ENCODE measurements at places on chromosomes 11 and 22.

DNA sequence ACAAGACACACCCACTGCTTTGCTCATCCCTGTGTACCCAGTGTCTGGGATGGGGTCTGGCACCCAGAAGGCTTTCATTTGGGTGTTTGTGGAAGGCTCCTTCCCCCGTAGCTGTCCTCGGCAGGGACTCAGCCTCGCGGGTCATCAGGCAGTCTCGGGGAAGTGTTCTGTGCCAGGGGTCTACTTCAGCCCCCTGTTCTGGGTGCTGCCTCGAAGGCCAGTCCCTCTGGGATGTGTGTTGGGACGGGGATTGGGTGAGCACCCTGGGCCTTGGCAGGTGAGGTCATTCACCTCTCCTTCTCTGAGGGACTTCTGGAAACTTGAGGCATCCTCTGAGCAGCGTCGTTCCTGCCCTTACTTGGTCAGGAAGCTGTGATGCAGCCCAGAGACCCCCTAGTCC lies 65.5 kb downstream of the RPUSD4 start:
- no peak for DNase-seq

DNA sequence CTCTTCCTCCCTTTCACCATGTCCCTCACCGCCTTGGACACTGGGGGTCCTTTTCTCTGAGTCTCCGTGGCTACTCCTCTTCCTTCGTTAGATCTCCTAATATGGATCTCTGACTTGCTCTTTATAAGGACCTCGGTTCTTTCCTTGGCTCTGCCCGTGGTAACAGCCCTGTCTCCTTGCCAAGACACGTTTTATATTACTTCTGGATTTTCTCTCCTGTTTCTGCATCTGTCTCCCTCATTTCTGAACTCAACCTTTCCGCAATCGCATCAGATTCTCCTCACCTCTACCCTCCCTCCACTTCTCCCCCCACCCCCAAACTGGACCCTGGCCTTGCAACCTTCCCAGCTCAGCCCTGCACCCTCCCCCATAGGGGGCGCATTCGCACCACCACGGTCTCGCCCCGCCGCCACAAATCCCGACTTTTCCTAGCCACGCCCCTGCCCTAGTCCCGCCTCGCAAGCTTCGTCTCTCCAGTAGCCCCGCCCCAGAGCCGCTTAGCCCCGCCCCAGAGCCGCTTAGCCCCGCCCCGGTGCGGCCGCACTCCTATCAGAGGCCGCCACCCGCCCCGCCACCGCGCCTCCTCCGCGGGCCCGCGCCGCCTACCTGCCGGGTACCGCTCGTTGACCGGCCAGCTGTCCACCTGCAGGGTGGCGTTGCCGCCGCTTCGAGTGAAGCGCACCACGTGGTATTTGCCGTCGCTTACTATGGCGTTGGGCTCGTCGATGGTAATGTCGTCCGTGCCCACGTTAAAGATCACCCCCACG lies 39.0 kb downstream of the SLC22A12 start:
- DNase-seq: no peak

- DNase-seq: no peak
These were observed 122.6 kb upstream of the SERPIND1 start for GRCh38 chr22:20651286-20651685.

- DNase-seq: no peak
These were observed 16.5 kb upstream of the APOBEC3A start for GRCh38 chr22:38940811-38941384.

GRCh38 chr11:134357545-134357839 lies 25.7 kb downstream of the GLB1L2 start:
- DNase-seq: no peak

GRCh38 chr22:45157907-45158306 lies 5.8 kb upstream of the NUP50 start:
- no peak for DNase-seq

DNA sequence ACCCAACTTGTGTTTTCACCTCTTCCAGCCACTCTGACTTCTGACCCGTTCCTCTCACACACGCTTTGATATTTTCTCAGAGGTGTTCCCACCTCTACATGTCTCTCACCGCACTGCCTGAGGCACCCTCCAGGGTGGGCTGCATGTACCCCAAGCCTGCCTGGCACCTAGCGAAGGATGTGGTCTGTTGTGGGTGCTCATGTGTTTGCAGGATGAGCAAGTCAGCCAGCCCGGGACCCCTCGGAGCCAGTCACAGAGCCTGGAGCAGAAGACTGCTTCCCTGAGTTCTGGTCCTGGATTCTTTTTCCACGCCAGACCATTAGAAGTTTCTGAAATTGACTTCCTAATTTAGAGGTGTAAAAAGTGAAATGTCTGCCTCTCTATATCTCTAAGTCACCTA lies 3.8 kb downstream of the GTSE1 start:
- DNase-seq: no peak

GRCh38 chr11:7639643-7640025 lies 33.7 kb downstream of the CYB5R2 start:
- DNase-seq: no peak

GRCh38 chr22:35977136-35977535 lies 51.5 kb downstream of the RBFOX2 start:
- no peak for DNase-seq

- DNase-seq: peak; percentile 61
These were observed 663 bp upstream of the BUD13 start for GRCh38 chr11:116773203-116774097.

GRCh38 chr22:28381429-28382167 lies 298.0 kb downstream of the TTC28 start:
- no peak for DNase-seq

DNA sequence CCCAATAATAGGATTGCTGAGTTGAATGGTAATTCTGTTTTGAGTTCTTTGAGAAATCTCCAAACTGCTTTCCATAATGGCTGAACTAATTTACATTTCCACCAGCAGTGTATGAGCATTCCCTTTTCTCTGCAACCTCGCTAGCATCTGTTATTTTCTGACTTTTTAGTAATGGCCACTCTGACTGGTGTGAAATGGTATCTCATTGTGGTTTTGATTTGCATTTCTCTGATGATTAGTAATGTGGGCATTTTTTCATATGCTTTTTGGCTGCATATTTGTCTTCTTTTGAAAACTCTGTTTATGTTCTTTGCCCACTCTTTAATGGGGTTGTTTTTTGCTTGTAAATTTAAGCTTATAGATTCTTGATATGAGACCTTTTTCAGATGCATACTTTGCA lies 97.4 kb downstream of the FDX1 start:
- DNase-seq: no peak

- DNase-seq: no peak
These were observed 234.1 kb downstream of the KIRREL3 start for GRCh38 chr11:126766440-126766839.

DNA sequence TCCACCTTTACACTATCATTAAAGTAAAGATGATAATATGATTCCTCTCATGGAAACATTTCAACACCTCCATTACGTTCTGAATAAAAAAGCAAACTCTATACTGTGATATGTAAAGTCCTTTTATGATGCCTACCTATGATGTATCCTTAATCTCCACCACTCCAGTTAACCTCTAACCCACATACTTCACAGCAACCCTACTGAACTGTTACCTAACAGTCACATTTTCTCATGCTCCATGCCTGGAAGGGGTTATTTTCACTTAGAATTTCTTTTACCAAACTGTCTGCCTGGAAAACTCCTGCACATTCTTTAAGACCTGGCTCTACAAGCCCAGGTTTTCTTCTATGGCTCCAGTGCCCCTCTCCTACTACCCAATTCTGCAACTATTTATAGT lies 129.1 kb downstream of the FCHSD2 start:
- no peak for DNase-seq

DNA sequence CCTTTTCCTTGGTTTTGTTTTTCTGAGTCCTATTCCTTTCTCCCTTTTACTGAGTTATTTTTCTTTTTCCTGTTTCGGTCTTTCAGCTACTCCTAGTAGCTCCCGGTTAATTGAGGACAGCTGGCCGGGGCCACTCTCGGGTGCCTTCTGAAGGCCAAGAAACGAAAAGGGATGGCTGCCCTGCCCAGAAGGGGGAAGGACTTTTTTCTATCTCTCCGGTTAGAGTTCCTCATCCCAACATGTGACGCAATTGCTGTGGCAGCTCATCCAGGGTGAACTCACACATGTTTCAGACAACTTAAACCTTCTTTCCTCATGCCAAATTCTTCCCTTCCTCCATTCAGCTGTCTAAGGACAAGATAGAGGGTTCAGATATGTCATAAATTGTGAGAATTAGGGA lies 83.6 kb downstream of the PIWIL4 start:
- DNase-seq: peak; percentile 27

DNA sequence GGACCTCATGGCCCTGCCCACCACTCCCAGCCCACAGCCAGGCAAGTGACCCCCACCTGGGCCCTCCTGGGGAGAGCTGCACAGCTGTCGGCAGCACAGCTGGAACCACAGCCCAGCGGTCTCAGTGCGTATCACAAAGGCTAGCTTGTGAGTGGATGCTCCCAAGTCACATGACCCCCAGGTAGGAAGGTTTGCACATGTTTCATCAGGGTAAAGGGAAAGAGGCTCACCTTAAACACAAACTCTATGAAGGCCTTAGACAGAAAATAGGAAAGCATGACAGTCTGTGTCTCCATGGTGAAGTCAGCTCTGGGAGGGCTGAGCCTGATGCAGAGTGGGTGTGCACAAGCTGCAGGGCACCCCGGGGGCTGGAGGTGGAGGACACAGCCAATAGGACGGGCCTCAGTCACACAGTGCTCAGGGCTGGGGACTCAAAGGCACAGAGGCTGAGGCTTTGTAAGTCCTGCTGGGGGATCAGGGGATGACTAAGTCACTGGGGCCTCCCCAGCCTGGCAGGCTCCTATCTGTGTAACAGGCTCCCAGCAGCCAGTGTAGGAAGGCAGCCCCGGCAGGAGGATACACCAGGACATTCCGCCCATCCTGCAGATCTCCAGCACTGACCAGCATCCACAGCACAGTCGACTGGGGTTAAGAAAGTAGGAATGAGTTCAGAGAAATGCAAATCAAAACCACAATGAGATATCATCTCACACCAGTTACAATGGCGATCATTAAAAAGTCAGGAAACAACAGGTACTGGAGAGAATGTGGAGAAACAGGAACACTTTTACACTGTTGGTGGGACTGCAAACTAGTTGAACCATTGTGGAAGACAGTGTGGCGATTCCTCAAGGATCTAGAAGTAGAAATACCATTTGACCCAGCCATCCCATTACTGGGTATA lies 22.0 kb downstream of the CELSR1 start:
- no peak for DNase-seq

DNA sequence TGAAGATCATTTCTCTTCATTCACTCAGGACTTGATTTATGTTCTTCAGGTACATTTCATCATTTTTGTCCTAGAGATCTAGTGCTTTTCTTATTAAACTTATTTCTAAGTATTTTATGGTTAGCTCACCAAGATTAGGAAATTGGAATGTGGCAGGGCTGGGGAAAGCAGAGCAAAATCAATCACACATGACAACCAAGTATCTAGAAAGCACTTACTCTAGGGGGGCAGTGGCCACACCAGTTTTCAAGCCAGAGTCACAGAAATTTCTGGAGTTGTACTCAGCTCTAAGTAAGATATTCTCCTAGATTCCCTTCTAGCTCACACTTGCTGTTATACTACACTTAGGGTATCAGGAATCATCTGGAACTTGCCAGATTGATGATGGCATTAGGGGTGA lies 33.3 kb upstream of the MYEOV start:
- DNase-seq: no peak

DNA sequence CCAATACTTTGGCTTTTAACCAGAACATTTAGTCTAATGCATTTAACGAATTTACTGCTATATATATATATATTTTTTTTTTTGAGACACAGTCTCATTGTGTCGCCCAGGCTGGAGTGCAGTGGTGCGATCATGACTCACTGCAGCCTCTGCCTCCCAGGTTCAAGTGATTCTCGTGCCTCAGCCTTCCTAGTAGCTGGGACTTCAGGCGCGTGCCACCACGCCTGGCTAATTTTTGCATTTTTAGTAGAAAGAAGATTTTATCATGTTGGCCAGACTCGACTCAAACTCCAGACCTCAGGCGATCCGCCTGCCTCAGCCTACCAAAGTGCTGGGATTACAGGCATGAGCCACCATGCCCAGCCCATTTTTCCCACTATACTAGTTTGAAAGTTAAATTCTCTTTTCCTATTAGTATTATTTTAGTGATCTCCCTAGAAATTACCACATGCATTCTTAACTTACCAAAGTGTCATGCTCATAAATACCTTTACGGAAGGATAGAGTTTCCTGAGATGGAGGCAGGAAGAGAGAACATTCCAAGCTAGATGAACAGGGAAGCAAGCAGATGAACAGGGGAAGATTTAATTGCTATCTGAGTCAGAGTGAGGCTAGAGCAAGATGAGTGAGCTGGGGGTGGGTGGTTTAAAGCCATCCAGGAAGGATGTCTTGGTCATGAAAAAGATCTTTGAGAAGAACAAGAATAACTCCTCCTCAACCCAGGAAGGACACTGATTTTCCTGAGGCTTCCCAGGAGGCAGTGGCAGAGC lies 4.4 kb upstream of the PGAP2 start:
- no peak for DNase-seq

- DNase-seq: no peak
These were observed 118.4 kb downstream of the RBFOX2 start for GRCh38 chr22:35910003-35910769.

- no peak for DNase-seq
These were observed 292.8 kb upstream of the SYN3 start for GRCh38 chr22:33350961-33351360.

- no peak for DNase-seq
These were observed 263.0 kb downstream of the OPCML start for GRCh38 chr11:133269267-133269666.

GRCh38 chr11:59181746-59182456 lies 10.0 kb downstream of the DTX4 start:
- DNase-seq: no peak

- peak; percentile 72 for DNase-seq
These were observed 14.4 kb upstream of the LRP5 start for GRCh38 chr11:68297812-68298658.

GRCh38 chr11:128621601-128622501 lies 34.5 kb upstream of the ETS1 start:
- DNase-seq: no peak

- DNase-seq: peak; percentile 58
These were observed 150.5 kb downstream of the FEZ1 start for GRCh38 chr11:125345421-125346178.

DNA sequence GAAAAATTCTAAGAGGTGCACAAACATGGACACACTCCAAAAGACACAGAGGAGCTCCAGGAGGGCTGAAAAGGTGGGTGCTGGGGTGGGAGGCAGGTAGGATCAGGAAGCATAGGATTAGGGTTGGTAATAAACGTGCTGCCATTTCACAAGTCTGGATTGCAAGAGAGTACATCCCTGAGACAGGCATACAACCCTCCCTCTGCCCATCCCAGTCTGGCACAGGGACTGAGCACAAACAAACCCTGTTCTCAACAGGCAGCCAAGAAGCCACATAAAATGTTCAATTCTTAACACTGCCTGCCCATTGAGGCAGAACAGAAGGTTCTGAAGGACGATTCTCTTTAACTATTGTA lies 18.5 kb downstream of the SLC35F2 start:
- no peak for DNase-seq

GRCh38 chr11:31875866-31876560 lies 64.9 kb upstream of the PAX6 start:
- DNase-seq: no peak

Data from AML-193 (cell line).